Frontal cortex (tissue), 4 donors: ENCODE measurements at places on chromosomes 16 and 17. TPM values are rescaled to one million over a fixed set of nuclear protein-coding genes. Genes with fewer than 3 reads are reported as not detected.

The ARHGAP23 gene
- total RNA-seq, result 31.4 TPM

- no peak for DNase-seq
Observed at GRCh38 chr16:15426796-15427195, 7.6 kb upstream of the BMERB1 start.

DNA sequence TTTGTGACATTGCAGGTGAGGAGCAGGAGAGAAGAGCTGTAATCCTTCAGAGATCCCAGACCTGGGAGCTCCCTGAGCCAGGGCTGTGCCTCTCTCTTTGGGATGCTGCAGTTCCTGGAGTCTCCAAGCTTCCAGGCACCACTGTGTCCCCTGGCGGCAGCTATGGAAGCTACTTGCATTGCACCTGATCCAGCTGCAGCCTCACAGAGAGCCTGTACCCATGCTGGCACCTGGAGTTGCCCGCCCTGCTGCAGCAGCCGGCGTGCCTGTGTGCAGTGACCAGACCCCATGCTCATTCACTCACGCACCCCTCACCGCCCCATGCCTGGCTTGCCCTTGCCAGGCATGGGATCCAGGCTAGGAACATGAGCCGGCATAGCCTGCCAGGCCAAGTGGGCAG, 51.8 kb upstream of the MED9 start:
- DNase-seq, result no peak

GRCh38 chr16:19379838-19380237, 37.8 kb upstream of the TMC5 start:
- DNase-seq, result no peak

DNA sequence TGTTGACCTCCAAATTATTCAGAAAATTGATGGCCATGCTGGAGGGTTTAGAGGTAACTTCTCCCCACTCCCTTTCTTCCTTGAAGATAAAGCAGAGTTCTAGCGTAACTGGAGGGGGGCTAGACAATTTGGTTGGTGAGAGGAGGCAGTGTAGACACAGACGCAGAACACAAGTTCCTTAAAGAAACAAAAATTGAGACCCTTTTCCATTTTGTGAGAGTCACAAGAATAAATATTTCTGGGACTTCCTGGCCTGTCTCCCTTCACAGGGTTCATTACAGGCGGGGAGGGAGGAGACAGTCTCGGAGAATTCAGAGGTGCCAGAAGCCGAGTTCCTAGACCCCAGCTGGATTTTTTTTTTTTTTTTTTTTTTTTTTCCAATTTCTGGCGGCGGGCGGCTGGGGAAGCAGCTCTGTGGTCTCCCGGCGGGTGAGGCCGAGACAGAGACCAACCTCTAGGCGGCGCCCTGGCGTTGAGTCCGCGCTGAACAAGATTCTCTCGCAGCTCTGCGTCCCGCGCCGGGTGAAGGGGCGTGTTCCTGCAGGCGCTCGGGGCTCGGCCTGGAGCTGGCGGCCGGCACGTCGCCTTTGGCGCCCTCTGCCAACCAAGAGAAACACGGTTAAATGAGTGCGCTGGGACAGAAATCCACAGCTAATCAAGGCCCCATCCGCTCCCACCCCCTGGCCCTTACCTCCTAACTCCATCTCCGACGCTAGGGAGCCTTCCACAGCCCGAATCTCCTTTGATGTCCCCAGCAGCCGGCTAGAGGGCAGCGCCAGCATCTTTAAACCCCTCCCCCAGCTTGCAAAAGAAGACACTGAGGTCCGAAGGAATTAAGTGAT, 10.2 kb upstream of the HOXB9 start:
- DNase-seq, result no peak

- DNase-seq, result peak; percentile 83
Observed at GRCh38 chr17:60435244-60436167, 13.2 kb downstream of the CHCT1 start.

The FOXN1 gene
- not detected for total RNA-seq

The ACSM3 gene
- total RNA-seq, result 1.6 TPM

The P3H4 gene
- 10.2 TPM for total RNA-seq
